ENCODE measurements at places on chromosomes 16 and 17.

GRCh38 chr17:8611619-8612298, 18.8 kb downstream of the MYH10 start:
- no peak for DNase-seq

DNA sequence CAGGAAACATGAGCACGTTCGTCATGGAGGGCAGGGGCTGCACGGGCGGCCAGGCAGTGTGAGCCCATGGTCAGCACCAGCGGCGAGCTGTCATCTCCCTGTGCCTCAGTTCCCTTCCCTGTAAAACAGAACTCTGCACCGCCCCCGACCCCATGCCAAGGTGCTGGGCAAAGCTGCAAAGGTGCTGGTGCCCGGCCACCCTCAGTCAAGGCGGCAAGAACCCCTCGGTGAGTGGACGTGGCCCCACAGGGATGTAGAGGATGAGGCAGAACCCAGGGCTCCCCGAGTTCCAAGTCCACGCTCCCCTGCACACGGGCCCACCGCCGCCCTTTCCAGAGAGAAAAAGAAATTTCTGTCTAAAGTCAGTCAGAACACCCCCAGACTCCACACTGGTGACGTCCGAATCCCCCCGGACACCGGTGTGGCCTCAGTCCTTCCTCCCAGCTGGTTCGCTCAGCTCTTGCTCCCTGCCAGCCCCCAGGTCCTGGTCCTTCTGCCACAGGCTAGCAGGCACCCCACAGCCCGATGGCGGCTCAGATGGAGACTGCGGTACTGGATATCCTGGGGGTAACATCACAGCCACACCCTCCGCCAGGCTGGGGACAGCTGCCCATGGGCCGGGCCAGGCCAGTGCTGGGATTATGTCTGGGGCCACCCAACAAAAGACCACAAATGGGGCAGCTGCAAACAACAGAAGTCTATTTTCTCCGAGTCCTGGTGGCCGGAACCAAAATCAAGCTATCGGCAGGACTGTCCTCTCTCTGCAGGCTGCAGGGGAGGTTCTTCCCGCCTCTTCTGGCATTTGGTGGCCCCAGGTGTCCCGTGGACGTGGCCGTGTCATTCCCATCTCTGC, 14.4 kb upstream of the BAHCC1 start:
- no peak for DNase-seq

DNA sequence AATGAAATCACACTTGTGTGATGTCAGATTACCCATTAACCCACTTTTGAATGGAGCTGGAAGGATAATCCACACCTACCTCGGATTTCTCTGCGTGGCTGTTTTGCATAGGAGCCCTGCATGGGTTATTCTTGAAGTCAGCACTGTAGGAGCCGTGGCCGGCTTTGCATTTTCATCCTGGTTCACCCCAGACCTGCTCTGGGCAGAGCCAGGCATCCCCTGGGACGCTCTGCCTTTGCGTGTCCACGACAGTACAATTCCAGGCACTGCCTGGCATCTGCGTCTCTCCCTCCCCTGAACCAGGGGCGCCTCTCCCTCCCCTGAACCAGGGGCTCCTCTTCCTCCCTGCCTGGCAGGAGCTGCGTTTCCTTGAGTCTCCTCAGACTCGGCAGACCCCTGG, 29.7 kb upstream of the ZNF750 start:
- DNase-seq: no peak

DNA sequence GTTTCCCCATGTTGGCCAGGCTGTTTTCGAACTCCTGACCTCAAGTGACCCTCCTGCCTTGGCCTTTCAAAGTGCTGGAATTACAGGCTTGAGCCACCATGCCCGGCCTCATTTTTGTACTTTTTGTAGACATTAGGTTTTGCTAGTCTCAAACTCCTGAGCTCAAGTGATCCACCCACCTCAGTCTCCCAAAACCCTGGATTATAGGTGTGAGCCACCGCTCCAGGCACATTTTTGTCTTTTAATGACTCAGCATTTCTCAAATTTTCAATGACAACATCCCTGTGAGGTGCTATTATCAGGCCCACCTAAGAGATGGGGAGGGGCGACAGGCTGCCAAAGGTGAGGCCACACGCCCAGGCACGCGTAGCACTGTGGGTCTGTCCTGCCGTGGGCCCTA, 1.1 kb downstream of the SEPTIN12 start:
- no peak for DNase-seq

DNA sequence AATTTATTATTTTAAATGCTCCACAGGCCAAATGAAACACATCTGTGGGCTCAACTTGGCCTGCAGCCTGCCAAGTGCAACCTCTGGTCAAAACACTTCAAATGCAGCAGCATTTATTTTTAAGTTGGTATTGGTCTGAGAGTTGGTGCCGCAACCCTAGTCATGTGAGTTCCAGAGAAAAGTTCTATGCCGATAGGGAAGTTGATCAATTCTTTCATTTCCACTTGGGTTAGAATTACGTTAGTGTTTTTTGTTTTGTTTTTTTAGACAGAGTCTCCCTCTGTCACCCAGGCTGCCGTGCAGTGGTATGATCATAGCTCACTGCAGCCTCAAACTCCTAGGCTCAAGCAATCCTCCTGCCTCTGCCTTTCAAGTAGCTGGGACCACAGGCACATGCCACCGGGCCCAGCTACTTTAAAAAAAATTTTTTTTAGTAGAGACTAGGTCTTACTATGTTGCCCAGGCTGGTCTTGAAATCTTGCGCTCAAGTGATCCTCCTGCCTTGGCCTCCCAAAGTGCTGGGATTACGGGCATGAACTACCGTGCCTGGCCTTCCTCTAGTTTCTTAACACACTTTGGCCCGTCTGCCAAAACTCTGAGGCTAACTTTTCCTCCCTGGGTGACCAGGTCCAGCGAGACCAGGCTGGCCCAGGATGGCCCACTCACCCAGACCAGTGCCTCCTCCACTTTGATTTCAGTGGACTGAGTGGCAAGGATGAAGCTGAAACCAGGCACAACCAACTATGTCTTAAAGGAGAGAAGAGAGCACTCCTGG, 221.1 kb downstream of the MRTFB start:
- no peak for DNase-seq
